ENCODE measurements at places on chromosomes 11 and 22.
A peak's percentile ranks its signal among the peaks of the same experiment; 100 is the strongest.

- DNase-seq, result peak; percentile 1
Measured at GRCh38 chr11:84384731-84385130, 1098.6 kb upstream of the CCDC90B start.

GRCh38 chr22:44692662-44693007 is 9.4 kb upstream of the PRR5 start:
- DNase-seq, result no peak

GRCh38 chr11:18754308-18754707 is 28.3 kb upstream of the IGSF22 start:
- no peak for DNase-seq

DNA sequence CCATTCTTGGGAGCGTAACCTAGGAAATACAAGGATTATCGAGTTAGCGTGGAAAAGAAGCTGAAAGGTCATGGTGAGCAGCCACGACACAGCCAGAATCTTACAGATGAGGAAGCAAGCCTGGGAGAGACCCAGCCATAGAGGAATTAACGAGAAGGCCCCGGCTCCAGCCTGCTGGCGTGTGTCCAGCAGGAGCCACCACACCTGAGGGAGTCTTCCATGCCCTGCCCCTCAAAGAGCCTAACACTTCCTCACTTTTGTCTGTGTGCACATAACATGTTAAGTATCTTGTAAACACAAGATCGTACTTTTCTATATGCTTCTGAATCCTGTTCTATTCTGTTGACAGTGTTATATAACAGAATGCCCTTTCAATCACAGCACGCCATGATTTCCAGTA is 18.1 kb downstream of the CECR2 start:
- DNase-seq, result no peak

GRCh38 chr11:44221456-44221855 is 88.5 kb downstream of the ALX4 start:
- DNase-seq, result no peak

DNA sequence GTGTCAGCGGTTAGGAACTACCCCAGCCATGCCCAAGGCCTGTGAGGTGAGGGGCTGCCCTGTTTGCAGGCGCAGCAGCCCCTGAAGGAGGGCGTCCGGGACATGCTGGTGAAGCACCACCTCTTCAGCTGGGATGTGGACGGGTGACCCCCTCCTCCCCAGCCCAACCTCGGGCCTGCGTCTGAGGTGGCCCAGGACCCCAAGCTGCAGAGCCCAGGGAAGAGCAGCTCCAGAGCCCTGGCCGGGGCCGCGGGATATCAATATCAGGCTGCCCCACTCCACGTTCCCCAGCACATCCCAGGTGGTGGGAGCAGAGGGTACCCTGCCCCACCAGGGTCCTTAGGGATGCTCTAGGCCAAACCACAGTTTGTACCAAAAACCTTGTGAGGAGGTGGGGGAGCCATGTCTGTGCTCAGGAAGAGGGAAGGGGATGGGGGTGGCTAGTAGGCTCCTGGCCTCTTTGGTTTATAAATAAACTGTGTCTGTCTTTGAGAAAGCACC is 39.3 kb downstream of the SGSM3 start:
- no peak for DNase-seq

DNA sequence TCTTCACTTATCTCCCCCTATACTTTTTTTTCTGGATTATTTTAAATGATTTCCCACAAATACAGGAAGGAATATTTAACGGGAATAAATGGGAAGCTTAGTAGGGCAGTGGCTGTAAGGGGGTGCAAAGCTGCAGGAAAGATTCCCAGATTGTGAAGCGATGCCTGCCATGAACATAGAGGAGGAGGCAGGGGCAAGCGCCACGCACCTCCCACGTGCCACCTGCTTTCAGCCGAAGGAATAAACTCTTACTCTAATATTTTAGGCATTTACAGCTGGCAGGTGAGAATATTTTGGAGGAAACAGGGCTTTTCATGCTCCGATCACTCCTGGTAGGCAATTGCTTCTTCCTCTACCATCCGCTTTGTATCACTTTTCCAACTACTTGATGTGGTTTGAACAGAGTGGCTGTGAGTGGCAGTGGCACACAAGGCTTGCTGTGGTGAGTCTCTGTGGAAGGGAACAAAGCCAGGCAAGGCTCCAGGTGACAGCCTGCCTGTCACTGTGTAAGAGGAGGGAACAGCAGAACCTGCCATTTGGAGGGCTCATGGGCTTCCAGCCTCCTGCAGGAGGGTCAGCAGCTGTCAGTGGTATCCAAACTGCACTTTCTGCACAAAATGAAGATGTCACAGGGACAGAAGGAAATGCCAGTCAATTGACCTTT is 54.5 kb upstream of the PLET1 start:
- DNase-seq, result no peak

- DNase-seq, result no peak
Measured at GRCh38 chr11:104619751-104620150, 278.5 kb downstream of the CASP12 start.

- no peak for DNase-seq
Measured at GRCh38 chr11:69048031-69048693, 570 bp upstream of the TPCN2 start.

- no peak for DNase-seq
Measured at GRCh38 chr11:34330653-34331052, 27.2 kb downstream of the ABTB2 start.

DNA sequence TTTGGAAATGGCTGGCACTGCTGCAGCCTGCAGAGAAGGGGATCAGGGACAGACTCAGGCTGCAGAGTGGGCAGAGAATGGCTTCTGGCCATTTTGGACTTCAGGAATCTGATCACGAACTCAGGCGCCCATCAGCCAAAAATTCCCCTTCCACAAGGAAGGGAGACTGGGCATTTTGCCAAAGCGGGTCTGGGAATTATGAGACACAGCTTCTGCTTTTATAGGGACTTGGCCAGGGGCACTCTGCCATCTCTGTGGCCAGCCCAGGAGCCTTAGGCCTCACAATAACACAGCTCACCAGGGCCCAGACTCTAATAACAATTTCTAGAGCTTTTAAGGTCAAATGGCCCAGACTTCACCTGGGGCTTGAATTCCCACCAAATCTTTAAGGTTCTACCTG is 74.7 kb downstream of the CHST1 start:
- no peak for DNase-seq

DNA sequence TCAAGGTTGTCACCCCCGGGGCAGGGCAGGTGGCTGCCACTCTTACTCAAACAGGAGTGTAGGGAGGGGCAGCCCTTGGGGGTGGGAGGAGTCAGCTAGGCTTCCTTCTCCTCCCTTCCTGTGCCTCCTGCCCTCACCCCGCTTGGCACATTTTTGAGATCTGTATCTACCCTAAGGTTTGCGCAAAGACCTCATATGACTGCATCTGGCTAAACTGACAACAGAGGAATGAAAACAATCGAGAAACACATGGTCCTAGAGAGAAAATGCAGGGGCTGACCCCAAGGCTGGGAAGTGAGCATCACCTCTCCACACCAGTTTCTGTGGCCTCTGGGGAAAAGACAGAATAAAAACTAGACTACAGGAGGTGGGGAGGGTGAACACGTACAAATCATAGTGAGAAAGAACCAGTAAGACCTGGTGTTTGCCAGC is 28.1 kb downstream of the IGSF9B start:
- DNase-seq, result no peak

GRCh38 chr11:75487365-75487764 is 38.4 kb downstream of the GDPD5 start:
- DNase-seq, result no peak

Measured in GM06990 (cell line).